GM19239 (cell line): ENCODE measurements at places on chromosomes 12 and 14.

DNA sequence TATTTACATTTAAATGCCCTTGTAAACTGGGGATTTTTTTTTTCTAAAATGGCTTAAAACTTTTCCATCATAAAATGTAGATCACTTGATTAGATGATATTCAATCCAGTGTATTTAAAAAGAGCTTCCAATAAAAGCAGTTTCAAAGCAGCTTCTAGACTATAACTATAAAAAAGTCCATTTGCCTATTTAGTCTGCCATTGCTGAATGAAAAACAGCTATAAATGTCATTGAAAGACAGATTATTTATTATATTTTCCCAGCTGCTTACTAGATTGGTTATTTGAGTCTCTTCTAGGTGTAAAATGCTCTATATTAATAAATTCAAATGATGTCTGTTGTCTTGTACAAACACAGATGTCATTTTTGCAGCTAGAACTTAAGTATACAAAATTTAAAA lies 414.8 kb downstream of the RMST start:
- DNase-seq: no peak

DNA sequence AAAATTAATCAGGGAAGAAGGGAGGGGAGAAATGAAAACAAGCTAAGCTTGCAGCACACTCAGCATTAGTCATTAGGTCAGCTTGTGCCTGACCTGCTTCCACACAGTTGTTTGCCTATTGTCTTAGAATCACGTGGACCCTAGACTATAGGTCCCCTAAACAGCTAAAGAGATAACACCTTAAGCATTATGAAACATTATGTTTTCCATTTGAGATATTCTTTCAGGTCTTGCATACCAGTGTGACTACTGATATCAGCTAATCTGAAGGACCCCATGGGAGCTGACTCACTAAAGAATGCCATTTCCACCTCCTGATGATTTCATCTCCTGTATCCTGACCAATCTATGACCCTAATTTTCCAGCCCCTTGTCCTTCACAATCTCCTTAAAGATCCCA lies 154.1 kb upstream of the FUT8 start:
- DNase-seq: no peak

DNA sequence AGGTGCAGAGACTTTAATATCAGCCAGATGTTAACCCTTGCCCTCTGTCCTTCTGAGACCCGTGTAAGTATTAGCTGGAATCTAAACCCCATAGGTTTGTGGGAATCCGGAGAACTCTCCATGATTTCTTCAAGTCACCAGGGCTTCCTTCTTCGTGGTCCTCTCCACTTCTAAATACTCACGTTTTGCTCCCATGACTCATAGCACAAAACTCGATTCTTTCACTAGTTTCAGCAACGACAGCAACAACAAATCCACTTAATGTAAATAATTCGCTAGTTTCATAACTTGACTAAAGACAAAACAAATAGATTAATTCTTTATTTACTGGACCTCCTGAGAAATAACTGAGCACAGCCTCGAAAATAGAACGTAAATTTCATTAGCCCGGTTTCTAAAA lies 4.4 kb upstream of the CLEC2A start:
- no peak for DNase-seq

DNA sequence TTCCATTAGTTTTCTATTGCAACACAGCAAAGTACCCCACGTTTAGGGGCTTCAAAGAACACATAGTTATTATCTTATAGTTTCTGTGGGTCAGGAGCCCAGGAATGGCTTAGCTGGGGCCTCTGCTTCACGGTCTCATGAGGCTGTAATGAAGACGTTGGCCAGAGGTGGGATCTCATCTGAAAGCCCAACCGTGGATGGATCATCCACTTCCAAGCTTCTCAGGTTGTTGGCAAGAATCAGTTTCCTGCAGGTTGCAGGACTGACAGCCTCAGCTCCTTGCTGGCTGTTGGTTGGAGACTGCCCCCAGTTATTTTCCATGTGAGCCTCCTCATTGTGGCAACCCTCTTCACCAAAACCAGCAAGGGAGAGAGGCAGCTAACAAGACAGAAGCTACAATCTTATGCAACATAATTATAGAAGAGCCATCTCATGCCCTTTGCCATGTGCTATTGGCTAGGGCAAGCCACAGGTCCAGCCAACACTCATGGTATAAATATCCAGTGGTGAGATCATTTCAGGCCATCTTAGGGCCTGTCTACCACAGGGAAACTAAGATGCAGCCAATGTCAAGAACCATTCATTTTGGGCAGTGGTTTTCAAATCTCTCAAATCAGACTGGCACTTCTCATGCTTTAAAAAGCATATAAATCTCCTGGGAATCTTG lies 452.4 kb downstream of the MED13L start:
- no peak for DNase-seq

GRCh38 chr12:53213348-53213747 lies 6.3 kb upstream of the ITGB7 start:
- DNase-seq: no peak

GRCh38 chr12:1529862-1530591 lies 64.4 kb downstream of the FBXL14 start:
- peak; percentile 53 for DNase-seq

DNA sequence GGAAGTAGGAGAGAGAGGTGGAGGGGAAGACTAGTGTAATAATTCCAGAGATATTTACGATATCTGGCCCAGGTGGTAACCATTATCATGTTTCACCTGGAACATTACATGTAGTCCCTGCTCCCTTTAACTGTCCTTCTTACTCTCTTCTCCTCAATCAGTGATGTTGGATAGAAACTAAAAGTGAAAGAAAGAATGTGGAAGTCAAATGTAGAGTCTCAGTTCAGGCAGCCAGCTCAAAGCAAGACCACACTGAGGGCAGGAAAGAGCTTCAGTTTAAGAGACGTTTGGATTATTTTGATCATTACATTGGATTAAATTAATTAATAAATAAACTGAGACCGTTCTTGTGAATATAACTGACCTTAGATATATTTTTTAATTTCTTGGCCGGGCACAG lies 594.4 kb downstream of the FLRT2 start:
- no peak for DNase-seq

- DNase-seq: no peak
These were observed 155.6 kb downstream of the PAX9 start for GRCh38 chr14:36817071-36817930.

- DNase-seq: no peak
These were observed 11.9 kb upstream of the ATP5F1B start for GRCh38 chr12:56657416-56658379.

GRCh38 chr12:53593707-53594106 lies 32.5 kb downstream of the ATF7 start:
- no peak for DNase-seq

DNA sequence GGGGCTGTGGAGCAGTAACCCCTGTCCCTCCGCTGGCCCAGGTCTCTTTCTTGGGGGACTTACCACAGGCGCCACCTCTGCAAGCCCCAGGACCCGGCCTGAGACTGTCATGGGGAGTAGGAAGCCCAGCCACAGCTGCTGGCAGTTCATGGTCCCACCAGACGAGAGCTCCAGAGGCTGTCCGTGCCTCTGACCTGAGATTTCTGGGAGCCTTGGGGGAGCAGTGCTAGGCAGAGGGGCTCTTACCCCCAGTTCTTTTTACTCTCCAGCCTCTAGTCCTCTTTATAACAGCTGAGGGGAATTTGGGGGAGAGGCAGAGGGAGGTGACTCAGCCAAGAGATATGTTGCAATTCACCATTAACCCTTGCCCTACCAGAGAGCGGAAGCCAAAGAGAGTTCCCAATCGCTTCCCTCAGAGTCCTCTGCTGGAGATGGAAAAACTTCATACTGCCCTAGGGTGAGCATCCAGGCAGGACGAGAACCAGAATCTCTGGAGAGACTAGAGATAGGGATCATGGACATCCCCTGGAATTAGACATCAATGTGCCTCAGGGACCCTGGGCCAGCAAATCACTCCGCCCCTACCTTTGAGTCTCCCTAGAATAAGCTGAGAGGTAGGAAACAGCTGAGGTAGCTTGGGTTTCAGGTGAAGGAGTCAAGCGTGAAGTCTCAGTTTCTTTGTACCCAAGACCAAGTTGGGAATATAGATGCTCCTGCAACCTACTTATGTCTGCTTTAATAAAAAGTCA lies at the start of gene MMP19:
TSS of gene MMP19 (minus strand) at position 256 of the 749 bp plus-strand sequence. CDS start at position 150, 106 bp downstream.
- DNase-seq: no peak

DNA sequence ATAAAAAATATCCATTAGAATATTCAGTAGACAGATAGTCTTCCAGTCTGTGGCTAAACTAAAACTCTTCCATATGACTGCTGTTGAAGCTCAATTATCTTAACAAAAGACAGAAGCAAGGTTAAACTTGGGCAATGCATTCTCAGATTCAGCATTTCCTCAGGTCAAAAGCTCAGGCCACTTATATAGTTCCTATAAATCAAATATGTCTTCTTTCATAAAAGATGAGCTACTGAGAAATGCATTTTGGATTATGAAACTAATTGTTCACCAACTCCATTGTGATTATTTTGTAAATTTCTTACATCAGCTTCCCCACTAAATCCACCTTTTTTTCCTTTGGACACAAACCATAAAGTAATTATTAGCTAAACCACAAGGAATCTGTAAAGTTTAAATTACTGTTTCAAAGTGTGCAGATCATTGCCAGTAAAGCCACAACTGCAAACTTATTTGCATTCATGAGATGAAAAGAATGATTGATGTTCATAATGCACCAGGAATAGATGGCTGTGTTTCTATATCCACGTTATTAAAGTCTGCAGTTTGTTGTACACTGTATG lies 224.4 kb downstream of the FBXL14 start:
- DNase-seq: no peak
